ENCODE measurements at places on chromosomes 4 and X. TPM values are rescaled to one million over a fixed set of nuclear protein-coding genes. Genes with fewer than 3 reads are reported as not detected.

The SMIM9 gene
- not detected for total RNA-seq

The NPY1R gene
- under 0.01 TPM for total RNA-seq

The S100G gene
- total RNA-seq, result not detected

The MAPK10 gene
- total RNA-seq, result 6.5 TPM

The BOD1L1 gene
- total RNA-seq, result 26.9 TPM
